T-helper 9 cell (primary cell): ENCODE measurements at places on chromosomes 5 and 9.

DNA sequence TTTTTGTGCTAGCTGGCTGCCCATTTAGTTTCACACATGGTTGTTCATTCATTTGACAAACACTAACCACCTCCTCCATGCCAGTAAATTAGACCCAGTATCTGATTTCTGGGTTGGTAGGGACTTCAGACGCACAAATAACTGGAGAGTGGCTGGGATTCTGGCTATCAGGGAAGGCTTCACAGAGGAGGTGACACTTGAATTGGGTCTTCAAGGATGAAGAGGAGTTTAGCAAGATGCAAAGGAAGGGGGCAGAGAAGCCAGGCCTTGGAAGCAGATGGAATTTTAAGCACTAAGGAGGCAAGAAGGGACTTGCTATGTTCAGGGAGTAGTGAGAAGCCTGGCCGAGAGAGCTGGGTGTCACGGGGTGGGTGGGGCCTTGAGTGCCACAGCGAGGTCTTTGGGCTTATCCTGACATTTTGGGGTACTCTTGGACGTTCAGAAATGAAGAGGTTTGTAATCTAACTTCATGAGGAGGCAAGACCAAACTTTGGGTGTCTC lies 71.3 kb downstream of the LMX1B start:
- no peak for DNase-seq

DNA sequence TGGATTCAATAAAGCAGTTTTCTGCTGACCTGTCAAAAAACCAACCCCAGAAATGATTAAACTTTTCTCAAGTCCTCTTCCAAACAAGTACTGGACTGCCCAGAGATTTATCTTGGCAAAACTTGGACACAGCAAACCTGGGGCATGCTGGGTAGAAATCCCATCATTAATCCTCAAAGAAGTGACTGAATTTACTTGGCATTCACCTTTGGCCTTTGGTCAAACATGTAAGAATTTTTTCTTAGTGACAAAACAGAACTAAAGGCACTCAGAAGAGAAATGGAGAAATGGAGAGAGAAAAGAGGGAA lies 248.6 kb upstream of the NREP start:
- no peak for DNase-seq

- DNase-seq: no peak
Observed at GRCh38 chr5:43993634-43994351, 390.8 kb downstream of the NNT start.

DNA sequence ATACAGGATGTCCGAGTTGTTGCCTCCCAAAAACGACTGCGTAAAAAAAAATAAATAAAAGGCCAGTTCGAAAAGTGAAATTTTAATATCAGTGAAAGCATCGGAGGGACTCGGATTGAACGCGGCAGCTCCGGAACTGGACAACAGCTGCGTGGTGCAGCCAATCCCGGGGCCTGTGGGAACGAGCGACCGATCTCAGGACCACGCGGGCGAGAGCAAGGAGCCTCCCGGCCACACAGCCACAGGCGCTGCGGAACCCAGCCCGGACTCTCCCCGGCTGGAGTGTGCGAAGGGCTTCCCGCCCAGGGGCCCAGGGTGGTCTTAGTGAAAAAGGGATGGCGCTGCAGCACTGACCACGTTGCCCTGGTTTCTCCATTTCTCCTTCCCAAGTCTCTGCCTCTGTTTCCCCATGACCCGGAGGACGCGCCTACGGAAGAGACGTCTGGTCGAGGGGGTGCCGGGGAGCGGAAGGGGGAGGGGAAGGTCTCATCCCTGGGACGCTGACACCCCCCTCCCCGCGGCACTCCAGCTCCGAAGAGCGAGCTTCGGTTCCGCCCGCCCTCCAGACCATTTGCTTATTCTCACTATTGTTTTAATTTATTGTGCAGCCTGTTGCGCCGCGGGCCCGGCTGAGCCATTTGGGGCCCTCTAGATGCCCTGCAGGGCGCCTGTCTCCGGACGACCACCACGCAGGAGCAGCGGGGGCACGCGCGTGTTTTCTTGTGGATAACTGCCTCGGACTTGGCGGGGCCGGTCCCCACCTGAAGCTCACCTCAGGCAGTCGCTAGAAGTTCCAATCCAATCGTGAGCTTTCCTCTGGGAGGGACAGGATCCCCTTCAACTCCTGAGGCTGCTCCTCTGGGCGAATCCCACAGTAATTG lies 303.0 kb downstream of the PARP8 start:
- no peak for DNase-seq
